ENCODE measurements at places on chromosomes 6 and 20. TPM values are rescaled to one million over a fixed set of nuclear protein-coding genes. Genes with fewer than 3 reads are reported as not detected.

- no peak for DNase-seq
These were observed 164.7 kb downstream of the FOXC1 start for GRCh38 chr6:1774226-1774915.

PAK5 gene
- total RNA-seq: not detected

GRCh38 chr6:160217073-160217472 lies 41.5 kb downstream of the SLC22A2 start:
- no peak for DNase-seq

DNA sequence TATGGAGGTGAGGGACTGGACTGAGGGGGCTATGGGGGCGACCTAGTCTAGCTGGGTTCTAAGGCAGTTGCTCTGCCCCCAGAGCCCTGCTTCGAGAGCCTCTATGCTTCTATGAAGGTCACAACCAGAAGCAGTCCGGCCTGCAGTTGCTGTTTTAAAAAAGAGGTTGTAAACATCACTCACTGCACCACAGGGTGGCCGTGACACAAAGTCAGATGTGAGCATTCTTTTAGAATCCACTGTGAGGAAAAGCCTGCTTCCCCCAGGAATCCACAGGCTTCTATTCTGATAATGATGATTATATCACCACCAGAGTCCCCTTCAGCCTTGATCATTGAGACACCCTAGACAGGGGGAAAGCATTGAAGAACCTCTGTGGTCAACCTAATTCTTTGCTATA lies 229.7 kb upstream of the AGPAT4 start:
- no peak for DNase-seq

GRCh38 chr6:150704447-150705192 lies 104.9 kb downstream of the PLEKHG1 start:
- no peak for DNase-seq

DNA sequence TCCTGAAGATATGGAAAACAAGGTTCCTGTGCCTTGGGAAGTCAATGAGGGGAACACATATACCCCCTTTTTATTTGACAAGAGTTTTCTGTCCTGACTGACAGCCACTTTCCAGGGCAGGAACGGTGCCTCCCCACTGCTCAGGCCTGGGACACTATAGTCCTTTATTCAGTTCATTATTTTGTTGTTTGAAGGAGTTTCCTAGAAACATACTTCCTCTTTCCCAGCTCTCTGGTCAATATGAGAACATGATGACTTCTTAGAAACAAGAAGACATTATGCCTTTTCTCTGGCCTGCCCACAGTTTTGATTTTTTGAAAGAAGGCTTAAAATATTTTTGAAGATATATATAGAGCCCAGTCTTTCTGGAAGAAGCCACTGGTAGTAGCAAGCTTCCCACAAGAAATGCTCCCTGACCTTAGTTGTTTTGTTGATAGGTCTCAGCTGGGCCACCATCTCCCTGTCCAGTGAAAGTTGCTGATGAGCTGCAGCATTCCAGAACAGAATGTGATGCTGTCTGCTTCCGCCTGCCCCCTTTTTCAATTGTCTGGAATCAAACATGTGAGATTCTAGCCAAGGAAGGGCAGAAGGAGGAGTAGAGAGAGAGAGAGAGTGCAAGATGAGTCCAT lies 350.0 kb upstream of the PRND start:
- DNase-seq: no peak

PACRG gene
- total RNA-seq: 7.4 TPM

- DNase-seq: no peak
These were observed 36.6 kb upstream of the DUSP22 start for GRCh38 chr6:255751-256083.

DNA sequence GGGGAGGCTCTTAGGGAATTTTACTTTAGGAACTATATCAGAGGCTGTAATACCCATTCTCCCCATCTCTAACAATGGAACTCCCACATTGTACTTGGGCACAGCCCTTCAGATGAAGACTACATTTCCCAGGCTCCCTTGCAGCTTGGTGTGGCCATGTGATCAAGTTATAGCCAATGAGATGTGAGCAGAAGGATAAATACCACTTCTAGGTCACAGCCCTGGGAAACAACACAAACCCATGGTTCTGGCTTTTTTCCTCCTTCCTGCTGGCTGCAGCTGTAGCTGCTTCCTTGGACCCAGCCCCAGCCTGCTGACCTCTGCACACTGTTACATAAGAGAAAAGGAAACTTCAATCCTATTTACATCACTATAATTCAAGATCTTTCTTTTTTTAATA lies 445.9 kb upstream of the JARID2 start:
- DNase-seq: peak; percentile 81

DNA sequence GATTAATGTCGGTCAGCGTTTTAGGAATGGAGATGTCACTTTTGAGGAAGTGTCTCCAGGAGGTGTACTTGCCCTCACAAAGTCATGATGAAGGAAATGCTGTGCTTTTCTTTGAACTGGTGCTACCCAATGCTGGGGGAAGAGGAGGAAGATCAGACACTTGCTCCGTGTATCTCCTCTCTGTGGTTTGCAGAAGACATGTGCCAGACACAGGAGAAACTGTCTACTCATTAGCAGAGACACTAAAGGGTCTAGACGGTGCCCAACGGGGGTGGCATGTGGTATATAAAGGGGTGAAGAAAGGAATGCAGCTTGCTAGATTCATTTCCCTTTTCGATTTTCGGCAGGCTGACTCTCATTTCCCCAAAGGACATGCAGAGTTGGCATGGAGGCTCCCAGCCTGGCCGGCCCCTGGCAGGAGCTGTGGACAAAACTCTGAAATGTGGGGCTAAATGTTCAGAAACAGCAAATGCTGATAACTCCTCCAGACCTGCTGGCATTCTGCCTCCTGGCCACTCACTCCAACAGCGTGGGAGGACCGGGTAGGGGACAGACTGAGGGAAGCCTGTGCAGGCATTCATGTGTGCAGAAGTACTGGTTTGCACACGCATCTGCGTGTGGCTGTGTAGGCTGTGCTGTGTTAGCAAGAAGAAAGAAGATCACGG lies 59.6 kb upstream of the QKI start:
- peak; percentile 83 for DNase-seq

- peak; percentile 60 for DNase-seq
These were observed 2.7 kb upstream of the PAX1 start for GRCh38 chr20:21702553-21703470.

- DNase-seq: no peak
These were observed 124.3 kb upstream of the SOX4 start for GRCh38 chr6:21469213-21469612.

SMOC2 gene
- total RNA-seq: 10.9 TPM

TSPYL4 gene
- 26.0 TPM for total RNA-seq

- DNase-seq: no peak
These were observed 46.7 kb downstream of the RAB44 start for GRCh38 chr6:36744304-36744673.

IRF4 gene
- 0.54 TPM for total RNA-seq

GRCh38 chr20:50585678-50586077 lies 75.5 kb downstream of the PTPN1 start:
- DNase-seq: peak; percentile 13

GRCh38 chr20:4815628-4816027 lies 93.9 kb downstream of the PRND start:
- DNase-seq: no peak

Data from Right ventricle myocardium superior (tissue), 1 donor.